Stimulated activated CD8-positive, alpha-beta memory T cell treated with anti-CD3 and anti-CD28 coated beads, Interleukin-15, amount 100 ng/mL, for 1 hour (primary cell): ENCODE measurements at places on chromosomes 3 and 15.

DNA sequence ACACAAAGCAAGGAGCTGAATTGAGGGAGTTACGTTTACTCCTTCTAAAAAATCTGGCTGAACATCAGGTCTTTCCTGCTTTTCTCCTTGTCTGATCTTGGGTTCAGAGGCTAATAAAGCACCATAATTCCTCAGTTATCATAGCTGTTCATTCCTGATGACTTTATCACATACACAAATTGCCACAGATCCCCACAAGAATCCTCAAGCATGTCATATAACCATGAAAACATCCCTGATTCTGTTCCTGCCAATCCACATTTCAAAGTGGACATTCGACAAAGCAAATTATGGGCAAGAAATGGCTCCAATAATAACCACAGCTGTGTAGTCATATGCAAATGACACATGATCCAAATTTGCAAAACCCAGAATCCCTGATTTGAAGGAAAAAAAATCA is 321.3 kb downstream of the MEX3B start:
- no peak for DNase-seq

DNA sequence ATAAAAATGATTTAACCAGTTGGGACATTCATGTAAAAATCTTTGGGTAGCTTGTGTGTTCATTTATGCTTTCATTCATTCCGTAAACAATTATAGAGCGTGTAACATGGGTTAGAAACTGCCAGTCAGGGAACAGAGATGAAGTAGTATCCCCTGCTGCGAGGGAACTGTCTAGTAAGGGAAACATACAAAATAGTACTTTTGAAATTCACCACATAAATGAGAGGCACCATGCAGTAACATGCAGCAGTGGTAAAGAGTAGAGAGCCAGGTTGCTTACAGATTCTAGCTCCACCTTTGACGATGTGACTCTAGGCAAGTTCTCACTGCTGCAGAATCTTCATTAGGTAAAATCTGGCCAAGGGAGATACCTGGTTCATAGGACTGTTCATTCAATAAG is 938 bp downstream of the DZIP3 start:
- no peak for DNase-seq

DNA sequence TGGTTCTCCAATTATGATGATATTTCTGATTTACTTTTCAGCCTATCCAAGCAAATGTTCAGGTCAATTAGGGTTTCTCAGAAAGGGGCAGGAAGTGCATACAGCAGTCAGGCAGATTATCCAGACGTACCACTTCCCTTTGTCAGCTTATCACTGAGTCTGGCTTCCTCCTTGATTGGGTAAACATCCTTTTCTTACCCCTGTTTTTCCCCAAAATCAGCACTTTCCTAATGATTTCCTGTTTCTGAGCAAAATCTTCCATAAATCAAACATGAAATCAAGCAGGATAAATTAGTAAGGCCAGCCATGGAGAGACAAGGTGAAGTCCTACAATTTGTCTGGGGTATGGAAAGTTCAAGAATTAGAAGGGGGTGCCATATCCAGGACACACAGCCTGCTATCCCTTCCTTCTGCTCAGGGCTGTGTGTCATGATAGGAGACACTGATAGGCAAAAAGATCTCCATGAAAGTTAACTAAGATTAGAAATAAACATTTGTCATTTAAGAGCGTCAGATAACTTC is 29.0 kb downstream of the ADIPOQ start:
- DNase-seq: no peak

GRCh38 chr3:72624656-72625055 is 223.6 kb downstream of the SHQ1 start:
- DNase-seq: no peak

- no peak for DNase-seq
These were observed 775 bp downstream of the TTC21A start for GRCh38 chr3:39108200-39108710.

- no peak for DNase-seq
These were observed 10.1 kb downstream of the TERC start for GRCh38 chr3:169754711-169755110.

- DNase-seq: no peak
These were observed 58.8 kb downstream of the ADAM10 start for GRCh38 chr15:58690703-58691102.

GRCh38 chr3:46709157-46709654 is 8.0 kb downstream of the TMIE start:
- no peak for DNase-seq

GRCh38 chr15:101604124-101604874 is 47.9 kb downstream of the TM2D3 start:
- no peak for DNase-seq

GRCh38 chr3:27594096-27594690 is 110.0 kb upstream of the SLC4A7 start:
- DNase-seq: no peak

- no peak for DNase-seq
These were observed 84.1 kb upstream of the ANKRD34C start for GRCh38 chr15:79198461-79198860.

DNA sequence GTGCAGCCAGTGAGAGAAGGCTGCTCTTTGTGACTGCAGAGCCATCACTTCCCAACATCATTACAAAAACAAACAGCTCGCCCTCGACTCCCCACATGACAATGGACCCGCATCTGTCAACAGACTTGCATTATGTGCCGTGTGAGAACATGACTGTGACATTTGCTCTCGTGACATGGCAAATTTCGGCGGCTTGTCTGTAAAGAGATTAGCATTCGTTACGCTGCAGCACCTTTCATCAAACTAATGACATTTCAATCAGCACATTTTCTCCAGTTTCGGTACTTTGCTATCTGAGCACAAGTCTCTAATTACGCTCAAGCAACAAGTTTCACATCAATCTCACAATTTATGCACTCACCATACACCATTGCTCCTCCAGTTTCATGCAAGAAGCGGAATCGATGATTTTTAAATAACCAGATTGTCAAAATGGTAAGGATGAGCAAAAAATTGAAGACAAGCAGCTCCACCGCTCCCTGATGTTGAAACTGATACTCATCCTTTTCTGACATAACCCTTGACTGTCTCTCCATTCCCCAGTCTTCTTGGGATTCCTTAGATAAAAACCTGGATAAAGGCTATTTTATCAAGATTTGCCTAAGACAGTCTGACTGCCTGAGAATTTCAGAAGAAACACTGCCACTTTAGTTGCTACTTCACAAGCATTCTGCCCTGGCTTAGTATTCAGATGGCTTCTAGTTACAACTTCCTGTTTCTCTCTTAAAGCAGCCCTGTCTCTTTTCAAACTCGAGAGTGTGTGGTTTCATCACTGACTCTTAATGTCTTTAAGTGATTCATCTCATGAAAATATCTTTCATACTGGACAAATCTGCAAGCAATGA is at the start of gene SLC9A9:
Gene SLC9A9 (minus strand): TSS at position 682 of the 845 bp plus-strand sequence. CDS start 146 bp downstream, at position 536.
- no peak for DNase-seq

GRCh38 chr3:130606336-130606735 is 89.4 kb downstream of the COL6A6 start:
- DNase-seq: no peak

- no peak for DNase-seq
These were observed 17.1 kb upstream of the EPB42 start for GRCh38 chr15:43237842-43238470.

DNA sequence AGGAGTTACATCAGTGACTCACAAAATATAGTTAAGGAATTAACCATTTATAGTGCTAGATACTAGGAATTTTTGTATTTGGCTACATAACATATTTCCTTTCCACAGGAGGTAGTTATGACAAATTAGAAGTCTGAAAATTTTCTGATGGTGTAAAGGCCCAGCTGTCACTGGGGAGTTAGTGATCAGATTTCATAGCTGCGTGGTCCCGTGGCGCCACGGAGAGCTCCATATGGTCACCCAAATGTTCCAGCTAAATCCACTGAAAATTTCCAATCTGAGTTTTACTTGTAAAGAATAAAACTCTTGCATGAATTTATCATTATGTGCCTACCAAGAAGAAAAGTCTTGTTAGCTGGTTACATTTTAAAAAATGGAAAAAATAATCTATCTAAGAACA is 368.9 kb upstream of the PLSCR5 start:
- no peak for DNase-seq

- no peak for DNase-seq
These were observed 8.1 kb downstream of the VGLL3 start for GRCh38 chr3:86982883-86983282.

DNA sequence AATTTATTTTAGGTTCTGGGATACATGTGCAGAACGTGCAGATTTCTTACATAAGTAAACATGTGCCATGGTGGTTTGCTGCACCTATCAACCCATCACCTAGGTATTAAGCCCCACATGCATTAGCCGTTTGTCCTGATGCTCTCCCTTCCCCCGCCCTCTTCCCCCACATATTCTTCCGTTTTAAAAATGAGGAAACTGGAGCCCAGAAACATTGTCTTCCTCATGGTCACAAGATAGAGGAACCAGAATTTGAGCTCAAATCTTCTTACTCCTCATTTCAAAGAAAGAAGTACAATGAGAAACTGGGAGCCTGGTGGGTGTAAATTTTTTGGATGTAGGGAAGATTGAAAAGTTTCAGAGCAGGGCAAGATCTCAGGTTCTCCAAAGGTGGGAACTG is 56.1 kb upstream of the USP3 start:
- no peak for DNase-seq

DNA sequence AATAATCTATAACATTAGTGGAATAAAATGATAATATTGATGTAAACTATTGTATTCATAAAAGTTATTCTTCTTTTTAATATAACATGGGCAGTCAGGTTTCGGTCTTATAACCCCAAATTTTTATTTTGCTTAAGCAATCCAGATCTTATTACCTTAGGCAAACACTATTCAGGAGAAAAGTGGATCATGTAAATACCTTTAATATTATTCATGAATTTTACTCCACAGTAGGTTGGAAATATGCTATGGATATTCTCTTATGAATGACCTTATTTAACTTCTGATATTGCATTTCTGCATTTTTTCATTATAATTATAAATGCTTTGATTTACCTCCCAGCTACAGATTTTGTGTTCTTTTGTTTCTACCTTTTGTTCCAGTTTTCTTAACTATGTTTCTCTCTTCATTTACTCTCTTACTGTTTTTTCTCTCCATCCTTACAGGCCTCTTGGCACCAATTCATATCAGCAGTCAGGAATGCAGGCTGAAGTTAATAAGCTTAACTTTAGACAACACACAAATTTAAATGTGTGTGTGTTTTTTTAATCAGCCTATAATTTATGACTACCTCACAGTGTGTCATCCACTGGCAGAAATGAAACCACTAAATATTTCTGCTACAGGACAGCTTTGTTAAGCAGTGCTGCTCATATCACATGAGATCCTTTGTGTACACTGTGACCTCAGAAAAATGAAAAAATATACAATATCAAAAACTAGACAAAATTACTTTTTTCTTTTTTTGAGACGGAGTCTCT is 111.0 kb downstream of the NSUN3 start:
- no peak for DNase-seq

DNA sequence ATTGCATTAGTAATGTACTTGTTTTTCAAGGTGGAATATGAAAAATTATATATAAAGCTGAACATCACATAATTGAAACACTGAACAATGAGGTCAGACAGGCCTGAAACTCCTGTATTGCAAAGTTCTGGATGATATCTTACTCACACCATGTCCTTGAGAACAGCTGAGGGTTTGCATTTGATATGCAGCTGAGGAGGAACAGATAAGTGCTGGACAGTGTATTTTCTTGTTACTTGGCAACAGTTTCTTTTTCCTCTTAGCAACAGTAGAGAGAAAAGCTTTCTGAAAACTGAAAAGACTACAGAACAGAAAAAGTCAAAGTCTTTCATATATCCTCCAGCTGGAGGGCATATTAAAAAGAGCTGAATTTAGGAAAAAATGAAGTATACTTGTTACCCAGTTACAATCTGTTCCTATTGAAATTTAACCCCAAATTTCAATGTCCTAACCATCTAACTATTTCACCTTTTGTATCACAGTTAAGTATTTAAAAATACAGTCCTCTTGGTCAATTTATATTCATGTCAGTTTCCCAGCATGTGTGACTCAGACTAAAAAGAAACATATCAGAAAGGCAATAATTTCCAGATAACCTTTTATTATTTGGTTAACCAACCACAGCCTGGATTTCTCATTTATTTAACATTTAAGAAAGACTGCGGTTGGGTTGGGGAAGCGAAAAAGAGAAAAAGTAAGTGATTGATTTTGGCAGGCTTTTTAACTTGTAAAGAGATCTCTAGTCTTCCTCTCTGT is 733.0 kb upstream of the DPPA4 start:
- DNase-seq: no peak

DNA sequence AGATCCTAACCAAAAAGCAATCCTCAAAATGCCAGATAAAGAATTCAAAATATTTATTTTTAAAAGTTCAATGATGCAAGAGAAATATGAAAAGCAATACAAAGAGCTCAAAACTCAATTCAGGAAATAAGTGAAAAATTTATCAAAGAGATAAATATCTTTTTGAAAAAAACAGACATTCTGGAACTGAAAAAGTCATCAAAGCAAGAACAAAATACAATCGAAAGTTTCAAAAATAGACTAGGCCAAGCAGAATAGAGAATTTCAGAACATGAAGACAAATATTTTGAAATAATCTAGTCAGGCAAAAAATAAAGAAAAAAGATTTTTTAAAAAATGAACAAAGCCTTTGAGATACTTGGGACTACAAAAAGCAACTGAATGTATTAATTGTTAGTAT is 83.4 kb upstream of the STT3B start:
- no peak for DNase-seq

- DNase-seq: no peak
These were observed 6.0 kb downstream of the PLIN1 start for GRCh38 chr15:89673165-89673512.

DNA sequence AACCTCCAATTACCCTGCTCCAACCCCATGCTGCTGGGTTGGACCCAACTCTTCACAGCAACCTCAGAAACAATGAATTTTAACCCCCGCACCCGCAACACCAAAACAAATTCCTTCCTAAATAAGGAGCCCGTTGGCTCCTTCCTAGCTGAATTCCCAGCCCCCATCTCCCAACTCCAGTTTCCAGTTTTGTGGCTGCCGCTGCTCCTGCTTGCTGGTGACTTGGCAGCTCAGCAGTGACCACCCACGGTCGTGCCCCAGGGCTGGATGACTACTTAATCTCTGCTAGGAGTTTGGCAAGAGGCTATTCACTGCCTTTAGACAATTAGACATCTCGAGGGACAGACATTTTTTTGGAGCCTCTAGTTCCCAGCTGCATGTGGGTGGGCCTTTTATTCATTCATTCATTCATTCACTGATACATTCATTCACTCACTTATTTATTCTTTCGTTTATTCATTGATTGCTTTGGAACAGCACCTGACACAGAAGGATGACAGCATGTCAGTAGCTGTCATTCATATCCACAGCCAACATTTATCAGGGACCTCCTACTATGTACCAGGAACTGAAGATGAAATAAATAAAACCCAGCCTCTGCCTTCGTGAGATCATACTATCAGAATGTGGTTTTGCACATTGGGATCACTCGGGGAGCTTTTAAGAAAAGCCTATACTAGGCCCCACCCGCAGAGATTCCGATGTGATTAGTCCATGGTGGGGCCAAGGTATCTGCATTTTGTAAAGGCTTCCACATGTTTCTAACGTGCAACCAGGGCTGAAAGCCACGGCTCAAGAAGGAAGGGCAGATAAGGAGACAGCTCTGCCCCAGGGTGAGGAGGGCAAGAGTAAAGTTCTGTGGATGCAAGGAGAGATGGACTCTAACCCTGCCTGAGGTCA is 256.5 kb downstream of the SHQ1 start:
- no peak for DNase-seq

GRCh38 chr3:25035526-25035925 is 392.5 kb upstream of the RARB start:
- DNase-seq: no peak

- no peak for DNase-seq
These were observed 48.6 kb downstream of the CHST2 start for GRCh38 chr3:143167969-143168854.
